Muscle of leg (tissue), 16 donors: ENCODE measurements at places on chromosomes 3 and 15. TPM values are rescaled to one million over a fixed set of nuclear protein-coding genes. Genes with fewer than 3 reads are reported as not detected.

The ITIH1 gene
- total RNA-seq: 0.22 TPM

The CCR5 gene
- 0.13 TPM for total RNA-seq

The C3orf70 gene
- total RNA-seq: 4.8 TPM

The CYP8B1 gene
- total RNA-seq: not detected

The CCR9 gene
- total RNA-seq: 0.09 TPM

DNA sequence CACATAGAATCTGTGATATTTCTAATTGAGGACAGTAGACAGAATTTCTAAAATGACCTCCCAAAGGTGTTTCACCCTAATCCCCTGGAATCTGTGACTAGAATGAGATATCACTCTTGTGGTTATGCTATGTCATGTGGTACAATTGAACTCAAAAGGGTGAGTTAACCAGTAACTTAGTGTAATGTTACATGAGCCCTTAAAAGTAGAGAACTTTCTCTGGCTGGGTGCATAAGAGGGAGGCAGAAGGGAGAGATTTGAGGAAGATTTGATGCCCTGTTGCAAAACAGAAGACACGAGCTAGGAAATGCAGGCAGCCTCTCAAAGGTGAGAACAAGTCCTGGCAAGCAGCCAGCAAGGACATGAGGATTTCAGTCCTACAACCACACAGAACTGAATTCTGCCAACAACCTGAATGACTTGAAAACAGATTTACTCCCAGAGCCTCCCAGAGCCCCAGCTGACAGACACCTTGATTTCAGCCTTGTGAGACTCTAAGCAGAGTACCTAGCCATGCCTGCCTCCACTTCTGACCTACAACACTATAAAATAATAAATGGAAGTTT lies 160.3 kb downstream of the MTHFS start:
- H3K27ac ChIP-seq: no peak overlapping the region
- peaks cover 2% of the 10 kb centered on the region for H3K27me3 ChIP-seq
- no peak for DNase-seq
- no peak overlapping the region for H3K4me3 ChIP-seq
- H3K36me3 ChIP-seq: no peaks in the 10 kb centered on the region

- H3K27ac ChIP-seq: no peak overlapping the region
- no peaks in the 10 kb centered on the region for H3K36me3 ChIP-seq
- peak; percentile 68 for DNase-seq
- H3K4me1 ChIP-seq: no peaks in the 10 kb centered on the region
- H3K27me3 ChIP-seq: no peaks in the 10 kb centered on the region
These were observed 126.7 kb downstream of the UACA start for GRCh38 chr15:70636540-70637165.

DNA sequence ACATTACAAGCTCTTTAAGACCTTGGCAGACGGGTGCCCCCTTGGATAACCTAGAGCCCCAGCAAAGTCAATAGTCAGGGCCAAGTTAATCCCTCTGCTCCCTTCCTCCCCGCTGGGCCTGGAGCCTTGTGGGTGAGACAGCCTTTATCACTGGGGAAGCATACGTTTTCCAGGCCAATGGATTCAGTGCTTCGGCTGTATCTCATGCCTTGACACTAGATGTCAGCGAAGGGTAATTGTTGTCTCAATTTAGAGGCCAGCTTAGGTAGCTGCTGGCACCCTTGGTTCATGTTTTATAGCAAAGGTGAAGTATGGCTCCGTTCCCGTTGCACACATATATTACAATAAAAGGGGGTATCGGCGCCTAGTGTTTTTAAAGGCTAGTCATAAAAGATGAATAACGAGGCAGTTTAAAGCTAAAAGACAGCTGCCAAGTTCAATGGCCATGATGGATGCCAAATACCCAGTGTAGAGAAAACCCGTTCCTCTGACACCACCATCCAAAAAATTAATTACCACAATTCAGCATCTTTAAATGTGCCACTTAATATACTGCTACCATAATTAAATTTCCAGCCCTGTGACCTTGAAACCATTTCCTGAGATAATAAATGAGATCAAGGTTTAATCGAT lies 52.3 kb upstream of the BNIP2 start:
- no peak overlapping the region for H3K4me3 ChIP-seq
- H3K27me3 ChIP-seq: peaks cover 2% of the 10 kb centered on the region
- no peaks in the 10 kb centered on the region for H3K4me1 ChIP-seq
- DNase-seq: peak; percentile 22

- H3K27me3 ChIP-seq: no peaks in the 10 kb centered on the region
- H3K4me1 ChIP-seq: no peaks in the 10 kb centered on the region
- H3K27ac ChIP-seq: no peak overlapping the region
- H3K4me3 ChIP-seq: no peak overlapping the region
- peak; percentile 40 for DNase-seq
- H3K36me3 ChIP-seq: no peaks in the 10 kb centered on the region
These were observed 176.3 kb upstream of the LMCD1 start for GRCh38 chr3:8325306-8325705.

DNA sequence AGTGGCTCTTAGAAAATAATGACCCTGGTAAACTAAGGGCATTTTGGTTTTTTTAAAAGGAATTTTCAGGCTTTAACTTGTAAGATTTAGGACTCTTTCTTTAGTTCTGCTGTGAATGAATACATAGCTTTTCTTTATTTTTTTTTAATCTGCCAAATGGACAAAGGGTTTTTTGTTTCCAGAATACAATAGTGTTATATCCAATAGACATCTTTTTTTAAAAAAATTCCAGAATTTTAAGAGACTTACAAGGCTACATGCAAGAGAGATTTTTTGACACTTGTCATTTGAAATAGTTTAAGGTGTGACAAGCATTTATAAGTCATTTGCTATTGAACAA lies 38.1 kb downstream of the SETMAR start:
- no peak for DNase-seq
- no peaks in the 10 kb centered on the region for H3K36me3 ChIP-seq
- H3K27me3 ChIP-seq: no peaks in the 10 kb centered on the region
- no peak overlapping the region for H3K27ac ChIP-seq
- H3K4me3 ChIP-seq: no peak overlapping the region
- no peaks in the 10 kb centered on the region for H3K4me1 ChIP-seq

GRCh38 chr3:136898954-136899353 lies 36.9 kb downstream of the NCK1 start:
- no peaks in the 10 kb centered on the region for H3K27me3 ChIP-seq
- no peak overlapping the region for H3K27ac ChIP-seq
- no peak overlapping the region for H3K4me3 ChIP-seq
- peaks cover 5% of the 10 kb centered on the region for H3K36me3 ChIP-seq
- H3K4me1 ChIP-seq: no peaks in the 10 kb centered on the region
- DNase-seq: no peak

GRCh38 chr3:72597756-72598195 lies 250.5 kb downstream of the SHQ1 start:
- peaks cover 2% of the 10 kb centered on the region for H3K27me3 ChIP-seq
- no peaks in the 10 kb centered on the region for H3K36me3 ChIP-seq
- H3K27ac ChIP-seq: no peak overlapping the region
- peaks cover 9% of the 10 kb centered on the region for H3K4me1 ChIP-seq
- no peak for DNase-seq
- H3K4me3 ChIP-seq: no peak overlapping the region

- H3K36me3 ChIP-seq: no peaks in the 10 kb centered on the region
- no peak overlapping the region for H3K27ac ChIP-seq
- H3K4me3 ChIP-seq: no peak overlapping the region
These were observed 8.9 kb downstream of the OXTR start for GRCh38 chr3:8760506-8760905.

- H3K4me3 ChIP-seq: no peak overlapping the region
- H3K27me3 ChIP-seq: no peaks in the 10 kb centered on the region
These were observed 1198.6 kb upstream of the EPHA6 start for GRCh38 chr3:95615592-95616310.
